GM23338 (cell line): ENCODE measurements at places on chromosomes 12 and 14. TPM values are rescaled to one million over a fixed set of nuclear protein-coding genes. Genes with fewer than 3 reads are reported as not detected.

- no peak for DNase-seq
- no peaks in the 10 kb centered on the region for H3K27me3 ChIP-seq
- H3K4me3 ChIP-seq: no peak overlapping the region
Measured at GRCh38 chr12:89486264-89486663, 38.3 kb downstream of the GALNT4 start.

DNA sequence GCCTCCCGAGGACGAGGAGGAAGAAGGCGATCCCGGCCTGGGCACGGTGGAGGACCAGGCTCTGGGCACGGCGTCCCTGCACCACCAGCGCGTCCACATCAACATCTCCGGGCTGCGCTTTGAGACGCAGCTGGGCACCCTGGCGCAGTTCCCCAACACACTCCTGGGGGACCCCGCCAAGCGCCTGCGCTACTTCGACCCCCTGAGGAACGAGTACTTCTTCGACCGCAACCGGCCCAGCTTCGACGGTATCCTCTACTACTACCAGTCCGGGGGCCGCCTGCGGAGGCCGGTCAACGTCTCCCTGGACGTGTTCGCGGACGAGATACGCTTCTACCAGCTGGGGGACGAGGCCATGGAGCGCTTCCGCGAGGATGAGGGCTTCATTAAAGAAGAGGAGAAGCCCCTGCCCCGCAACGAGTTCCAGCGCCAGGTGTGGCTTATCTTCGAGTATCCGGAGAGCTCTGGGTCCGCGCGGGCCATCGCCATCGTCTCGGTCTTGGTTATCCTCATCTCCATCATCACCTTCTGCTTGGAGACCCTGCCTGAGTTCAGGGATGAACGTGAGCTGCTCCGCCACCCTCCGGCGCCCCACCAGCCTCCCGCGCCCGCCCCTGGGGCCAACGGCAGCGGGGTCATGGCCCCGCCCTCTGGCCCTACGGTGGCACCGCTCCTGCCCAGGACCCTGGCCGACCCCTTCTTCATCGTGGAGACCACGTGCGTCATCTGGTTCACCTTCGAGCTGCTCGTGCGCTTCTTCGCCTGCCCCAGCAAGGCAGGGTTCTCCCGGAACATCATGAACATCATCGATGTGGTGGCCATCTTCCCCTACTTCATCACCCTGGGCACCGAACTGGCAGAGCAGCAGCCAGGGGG, 979 bp downstream of the KCNA5 start:
- H3K27ac ChIP-seq: no peak overlapping the region
- H3K36me3 ChIP-seq: no peaks in the 10 kb centered on the region
- peak; percentile 42 for DNase-seq
- no peaks in the 10 kb centered on the region for H3K4me1 ChIP-seq
- H3K27me3 ChIP-seq: peaks cover 73% of the 10 kb centered on the region

- H3K27ac ChIP-seq: peak overlapping the region; percentile 70; the same call in 1 of the 2 replicates
- H3K27me3 ChIP-seq: no peaks in the 10 kb centered on the region
- H3K36me3 ChIP-seq: no peaks in the 10 kb centered on the region
Measured at GRCh38 chr12:50625029-50625925, 120.5 kb downstream of the DIP2B start.

GRCh38 chr12:19388131-19388549, 51.2 kb upstream of the AEBP2 start:
- no peak overlapping the region for H3K4me3 ChIP-seq
- H3K4me1 ChIP-seq: no peaks in the 10 kb centered on the region; the same call in 1 of the 2 replicates
- no peaks in the 10 kb centered on the region for H3K36me3 ChIP-seq
- no peak overlapping the region for H3K27ac ChIP-seq

DNA sequence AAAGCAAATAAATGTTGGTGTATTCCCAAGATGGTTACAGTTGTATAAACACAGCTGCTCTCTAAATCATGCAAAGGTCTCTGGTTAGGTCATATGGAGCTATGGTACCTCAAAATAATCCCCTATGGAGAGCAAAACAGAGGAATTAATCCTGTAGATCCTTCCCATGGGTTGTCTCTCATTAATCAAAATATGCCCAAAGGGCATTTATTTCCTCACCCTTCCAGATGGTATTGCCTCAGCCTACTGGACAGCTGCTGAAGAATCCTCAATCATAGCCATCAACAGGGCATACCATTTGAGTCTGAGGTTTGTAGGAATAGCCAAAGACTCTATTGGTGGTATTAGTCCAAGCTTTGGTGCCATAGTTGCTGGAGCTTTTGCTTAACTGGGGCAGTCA, 360.9 kb downstream of the RPL10L start:
- no peaks in the 10 kb centered on the region for H3K27me3 ChIP-seq
- no peaks in the 10 kb centered on the region for H3K36me3 ChIP-seq
- H3K4me1 ChIP-seq: no peaks in the 10 kb centered on the region
- no peak overlapping the region for H3K4me3 ChIP-seq
- H3K27ac ChIP-seq: no peak overlapping the region
- DNase-seq: no peak

The CRIP1 gene
- polyA plus RNA-seq: 8.4 and 13.2 TPM in 2 replicates

The PAN2 gene
- 9.1 and 11.5 TPM in 2 replicates for polyA plus RNA-seq

The KRT83 gene
- not detected in 2 replicates for polyA plus RNA-seq

The IL26 gene
- not detected in 2 replicates for polyA plus RNA-seq
